ENCODE measurements at places on chromosomes 4 and X.

DNA sequence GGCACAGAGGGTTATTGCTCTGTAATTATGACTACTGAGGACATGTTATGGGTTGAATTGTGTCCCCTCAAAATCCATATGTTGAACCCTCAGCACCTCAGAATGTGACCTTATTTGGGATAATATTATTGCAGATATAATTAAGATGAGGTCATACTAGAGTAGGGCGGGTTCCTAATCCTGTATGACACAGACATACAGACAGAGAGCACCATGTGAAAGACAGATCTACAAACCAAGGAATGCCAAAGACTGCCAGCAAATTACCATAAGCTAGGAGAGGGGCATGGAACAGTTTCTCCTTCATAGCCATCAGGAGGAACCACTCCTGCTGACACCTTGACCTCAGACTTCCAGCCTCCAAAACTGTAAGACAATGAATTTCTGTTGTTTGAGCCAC lies 115.2 kb upstream of the OTUD4 start:
- DNase-seq: no peak

DNA sequence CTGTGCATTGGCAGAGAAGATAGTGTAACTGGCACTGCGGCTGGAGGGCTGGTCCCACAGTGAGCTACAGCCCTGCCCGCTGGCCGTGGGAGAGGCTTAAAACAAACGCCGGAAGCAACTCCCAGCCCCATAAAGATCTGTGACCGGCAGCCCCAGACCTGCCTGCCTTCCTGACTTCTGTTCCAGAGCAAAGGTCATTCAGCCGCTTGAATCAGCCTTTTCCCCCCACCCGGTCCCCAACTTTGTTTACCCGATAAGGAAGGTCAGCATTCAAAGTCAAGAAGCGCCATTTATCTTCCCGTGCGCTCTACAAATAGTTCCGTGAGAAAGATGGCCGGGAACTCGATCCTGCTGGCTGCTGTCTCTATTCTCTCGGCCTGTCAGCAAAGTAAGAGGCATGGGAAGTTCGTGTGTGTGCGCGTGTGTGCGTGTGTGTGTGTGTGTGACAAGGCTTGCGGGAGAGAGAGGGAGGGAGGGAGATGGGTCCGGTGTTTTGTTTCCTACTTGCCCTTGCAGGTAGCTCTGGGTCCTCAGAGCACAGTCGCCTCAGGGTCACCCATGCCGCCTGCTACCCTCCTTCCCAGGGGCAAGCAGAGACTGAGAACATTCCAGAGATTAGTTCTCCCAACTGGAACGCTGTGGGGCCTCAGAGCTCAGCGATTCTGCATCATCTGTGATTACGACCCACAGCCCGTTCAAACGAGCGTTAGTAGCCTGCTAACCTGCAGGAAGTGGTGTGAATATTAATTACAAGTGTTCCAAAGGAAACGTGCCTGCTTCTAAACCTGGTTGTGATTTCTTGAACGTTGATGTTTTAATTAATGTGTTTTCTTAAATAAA lies at the start of gene MGST2:
MGST2 (plus strand) TSS at position 130 of the 840 bp plus-strand sequence; CDS start at position 331, 201 bp downstream.
- peak; percentile 27 for DNase-seq

DNA sequence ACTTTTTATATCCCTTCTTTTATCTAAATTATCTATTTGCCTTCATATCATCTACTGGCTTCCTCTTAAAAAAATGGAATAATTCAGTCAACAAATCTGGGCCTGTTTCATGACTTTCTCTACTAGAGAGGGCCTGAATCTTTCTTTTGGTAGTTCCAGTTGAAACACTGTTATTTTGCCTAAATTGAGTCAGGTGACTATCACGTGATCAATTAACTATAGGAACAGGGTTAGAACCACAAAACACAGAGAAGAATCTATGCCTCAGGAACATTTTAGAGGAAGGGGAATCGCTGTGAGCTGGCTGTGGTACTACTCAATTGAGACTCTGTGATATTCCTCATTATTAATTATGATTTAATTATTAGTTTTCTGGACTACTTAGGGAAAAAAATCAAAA lies 736.7 kb upstream of the PITX2 start:
- no peak for DNase-seq

GRCh38 chrX:11097933-11098332 lies 13.2 kb upstream of the HCCS start:
- no peak for DNase-seq

- no peak for DNase-seq
These were observed 6.8 kb upstream of the USP53 start for GRCh38 chr4:119205690-119206089.

DNA sequence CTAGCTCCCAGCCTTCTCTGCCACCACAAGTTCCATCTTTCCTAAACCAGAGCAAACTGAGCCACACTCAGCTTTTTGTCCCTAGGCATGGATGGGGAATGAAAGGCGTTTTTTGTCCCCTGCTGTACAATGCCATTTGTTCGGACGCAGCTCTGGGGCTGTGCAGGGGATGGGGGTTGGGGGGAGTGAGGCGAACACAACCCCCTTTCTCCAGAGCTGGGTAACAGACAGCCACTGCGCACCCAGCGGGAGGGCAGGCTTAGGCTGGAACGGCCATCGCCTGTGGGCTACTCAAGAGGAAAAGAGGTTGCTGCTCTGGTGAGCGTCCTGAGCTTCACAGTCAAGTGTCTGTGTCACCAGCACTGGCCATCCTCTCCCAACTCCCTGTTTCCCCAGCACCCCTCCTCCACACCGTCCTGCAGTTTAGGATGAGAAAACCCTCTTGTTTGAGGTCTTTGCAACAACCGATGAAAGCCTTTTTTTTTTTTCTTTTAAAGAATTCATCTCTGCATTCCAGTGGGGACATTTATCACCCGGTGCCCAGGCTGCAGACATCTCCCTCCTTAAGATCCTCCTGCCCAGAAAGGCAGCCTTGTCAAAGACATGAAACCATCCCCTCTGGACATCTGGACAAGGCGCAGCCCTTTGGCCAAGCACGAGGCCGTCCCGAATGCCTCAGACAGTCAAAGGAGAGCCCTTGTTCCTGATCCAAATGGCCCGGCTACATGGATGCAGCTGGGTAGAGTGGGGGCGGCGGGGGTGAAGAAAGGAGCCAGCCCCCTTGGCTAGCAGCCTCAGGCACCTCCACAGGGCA lies 419.6 kb downstream of the BCOR start:
- DNase-seq: no peak

DNA sequence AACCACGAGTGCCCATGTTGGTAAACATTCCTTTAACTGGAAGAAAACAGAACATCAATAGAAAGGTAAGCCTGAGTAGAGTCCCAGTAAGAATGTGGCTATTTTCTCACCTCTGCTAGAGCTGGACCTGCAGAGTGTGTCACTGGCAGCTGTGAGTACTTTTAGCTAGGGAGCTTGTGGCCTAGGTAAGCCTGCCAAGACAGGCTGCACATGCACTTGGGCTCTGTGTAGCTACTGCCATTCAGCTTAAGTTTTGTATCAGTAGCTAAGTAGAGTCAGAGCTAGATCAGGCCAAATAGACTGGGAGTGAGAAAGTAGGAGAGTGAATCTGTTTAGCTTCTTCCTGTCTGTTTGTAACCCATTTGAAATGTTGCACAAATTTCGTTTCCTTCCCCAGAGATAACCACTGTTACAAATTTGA lies 35.3 kb downstream of the RBPJ start:
- no peak for DNase-seq

DNA sequence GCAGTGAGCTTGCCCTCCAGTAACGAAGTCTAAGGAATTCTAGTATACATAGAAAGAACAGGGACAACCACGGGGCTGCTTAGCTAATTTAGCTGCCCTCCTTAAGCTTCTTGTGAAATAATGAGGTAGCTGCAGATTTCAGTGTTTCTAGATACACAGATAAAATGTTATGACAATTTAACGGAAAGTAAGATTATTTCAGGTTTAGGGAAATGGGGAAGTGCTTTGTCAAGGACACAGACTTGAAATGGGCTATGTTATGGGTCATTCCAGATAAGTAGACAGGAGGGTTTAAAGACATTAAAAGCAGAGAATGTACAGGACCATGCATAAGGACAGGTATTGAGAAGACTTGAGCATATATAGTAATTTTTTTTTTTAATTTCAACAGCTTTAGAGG lies 34.2 kb upstream of the ZNF518B start:
- DNase-seq: no peak

GRCh38 chrX:14079891-14080430 lies 50.3 kb upstream of the GEMIN8 start:
- no peak for DNase-seq

- DNase-seq: peak; percentile 7
These were observed 165.3 kb upstream of the PPP1R2C start for GRCh38 chrX:42943051-42943974.

DNA sequence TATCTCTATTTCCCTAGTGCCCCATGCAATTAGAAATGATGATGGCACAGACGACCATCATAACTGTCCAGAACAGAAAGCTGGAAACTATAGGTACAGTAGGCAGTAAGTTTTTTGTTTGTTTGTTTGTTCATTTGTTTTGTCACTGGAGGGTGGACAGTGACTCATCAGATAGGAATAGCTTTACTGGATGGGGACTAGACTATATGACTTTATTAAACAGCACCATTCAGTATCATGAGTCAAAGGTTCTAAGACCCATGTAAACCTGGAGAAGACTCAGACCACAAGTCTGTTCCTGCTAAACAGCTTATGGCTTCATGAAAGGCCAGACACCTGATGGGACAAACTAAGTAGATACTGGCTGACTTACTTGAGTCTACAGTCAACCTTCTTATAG lies 38.4 kb downstream of the PLAC1 start:
- DNase-seq: no peak

- DNase-seq: peak; percentile 66
These were observed 9.9 kb downstream of the ZNF157 start for GRCh38 chrX:47380268-47380667.

GRCh38 chrX:13803116-13803515 lies 13.8 kb downstream of the GPM6B start:
- DNase-seq: no peak

- no peak for DNase-seq
These were observed 37.3 kb upstream of the TRIM2 start for GRCh38 chr4:153166716-153167501.

- DNase-seq: no peak
These were observed 26.7 kb downstream of the TMEM192 start for GRCh38 chr4:165085946-165086345.

DNA sequence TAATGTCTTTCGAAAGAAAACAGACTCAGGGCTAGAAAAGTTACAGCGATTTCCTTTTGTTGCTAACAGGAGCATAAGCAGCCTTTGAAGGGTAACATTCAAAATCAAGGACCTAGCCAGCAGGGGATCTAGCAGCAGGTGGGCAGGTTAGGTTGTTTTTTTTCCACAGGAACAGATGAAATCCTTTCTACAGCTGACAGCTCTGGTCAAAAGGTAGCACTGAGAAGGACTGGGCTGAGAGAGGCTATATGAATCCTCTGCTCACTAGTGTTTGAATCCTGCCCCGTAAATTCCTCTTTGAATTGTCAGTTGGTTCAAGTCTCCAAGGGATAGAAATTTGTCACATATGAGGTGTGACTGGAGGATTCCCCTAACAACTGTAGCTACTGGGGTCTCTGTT lies 188.2 kb downstream of the SH2D1A start:
- no peak for DNase-seq

DNA sequence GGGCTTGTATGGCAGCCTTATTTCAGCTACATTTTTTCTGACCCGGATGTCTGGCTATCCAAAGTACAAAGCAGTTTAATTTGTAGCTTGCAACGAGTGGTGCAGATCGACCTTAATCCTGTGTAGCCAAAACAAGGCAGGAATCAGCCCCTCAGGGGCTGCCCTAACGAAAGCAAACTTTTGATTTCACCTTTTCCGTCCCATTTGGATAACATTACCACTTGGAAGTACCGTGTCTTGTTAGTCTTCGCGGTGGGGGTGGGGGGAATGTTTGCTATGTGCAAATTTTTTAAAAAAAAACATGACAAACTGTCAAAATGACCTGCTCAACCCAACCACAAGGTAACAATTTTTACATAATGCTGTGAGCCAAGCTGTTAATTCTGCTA lies 766 bp upstream of the DNAJB14 start:
- no peak for DNase-seq

GRCh38 chr4:151785484-151786157 lies 24.8 kb upstream of the GATB start:
- no peak for DNase-seq

DNA sequence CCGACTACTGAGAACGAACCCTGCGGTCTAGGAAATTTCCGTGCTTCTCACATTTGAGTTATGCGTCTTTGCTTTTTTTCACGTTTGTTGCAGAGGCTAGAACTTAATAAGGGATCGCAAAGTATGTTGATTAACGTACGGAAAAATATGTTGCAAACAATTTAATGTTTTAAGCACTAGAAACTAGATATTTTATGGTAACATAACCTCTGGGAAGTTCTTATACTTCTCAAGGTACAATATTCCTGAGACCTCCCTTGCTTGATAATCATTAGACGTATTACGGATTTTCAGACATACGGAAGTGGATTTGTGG lies 639 bp upstream of the PRDM5 start:
- no peak for DNase-seq

DNA sequence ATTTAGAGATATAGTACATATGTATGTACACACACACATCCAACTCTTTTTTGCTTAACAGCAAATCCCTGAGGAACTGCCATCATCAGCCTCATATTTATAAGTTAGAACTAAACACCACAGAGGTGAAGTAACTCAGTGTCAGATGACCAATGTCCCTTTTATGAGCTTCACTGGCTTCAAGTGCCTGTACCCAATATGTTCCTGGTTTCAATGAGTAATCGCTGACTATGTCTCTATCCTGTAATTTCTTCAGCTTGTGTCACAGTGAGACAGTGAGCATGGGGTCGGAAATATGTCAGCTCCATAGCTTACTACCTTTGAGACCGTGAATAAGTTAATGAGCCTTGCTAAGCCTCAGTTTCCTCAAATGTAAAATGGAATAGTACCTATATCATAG lies 136.2 kb upstream of the RASGEF1B start:
- no peak for DNase-seq

DNA sequence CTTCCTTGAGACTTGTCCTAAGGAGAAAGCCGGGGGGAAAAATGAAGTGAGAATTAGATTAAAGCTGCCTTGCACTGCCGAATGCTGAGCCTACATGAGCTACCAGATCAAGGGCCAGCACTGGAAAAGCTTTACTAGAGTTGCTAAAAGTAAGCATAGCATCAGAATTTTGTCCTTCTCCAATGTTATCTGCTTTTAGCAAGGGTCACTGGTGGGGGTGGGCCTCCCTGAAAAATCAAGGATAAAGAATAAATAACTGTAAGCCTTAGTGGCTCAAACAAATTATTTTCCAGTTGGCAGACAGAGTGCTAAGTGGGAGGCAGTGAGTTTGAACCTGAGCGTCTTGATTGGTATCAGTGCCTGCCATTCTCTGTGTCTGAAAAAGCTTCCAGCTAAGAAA lies 310.5 kb upstream of the PITX2 start:
- no peak for DNase-seq

- no peak for DNase-seq
These were observed 322.0 kb downstream of the NR3C2 start for GRCh38 chr4:148120216-148120615.

DNA sequence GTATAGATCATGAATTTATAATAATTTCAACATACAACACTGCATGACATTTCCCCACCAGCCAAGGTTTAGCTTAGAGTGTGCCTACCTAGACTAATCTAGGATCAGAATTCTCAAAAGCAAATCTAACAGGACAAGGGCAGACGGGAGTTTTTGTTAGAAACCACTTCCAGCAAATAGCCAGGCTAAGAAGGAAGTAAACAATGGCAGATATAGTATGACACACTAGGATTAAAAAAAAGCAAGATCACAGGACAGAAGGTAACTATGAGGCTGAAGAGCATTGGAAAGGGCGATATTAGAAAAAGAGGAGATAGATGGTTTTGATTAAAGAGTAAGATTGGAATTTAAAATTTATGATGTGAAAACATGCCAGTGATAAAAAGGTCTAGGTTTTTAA lies 124.8 kb downstream of the LRBA start:
- DNase-seq: no peak

All from activated naive CD4-positive, alpha-beta T cell treated with Interleukin-2 at 50 U/mL for 16 hours (primary cell).